ENCODE measurements at places on chromosomes 6 and 20.

GRCh38 chr6:170102038-170102437 lies 188.8 kb downstream of the DLL1 start:
- H3K4me1 ChIP-seq = no peaks in the 10 kb centered on the region
- no peak for DNase-seq

DNA sequence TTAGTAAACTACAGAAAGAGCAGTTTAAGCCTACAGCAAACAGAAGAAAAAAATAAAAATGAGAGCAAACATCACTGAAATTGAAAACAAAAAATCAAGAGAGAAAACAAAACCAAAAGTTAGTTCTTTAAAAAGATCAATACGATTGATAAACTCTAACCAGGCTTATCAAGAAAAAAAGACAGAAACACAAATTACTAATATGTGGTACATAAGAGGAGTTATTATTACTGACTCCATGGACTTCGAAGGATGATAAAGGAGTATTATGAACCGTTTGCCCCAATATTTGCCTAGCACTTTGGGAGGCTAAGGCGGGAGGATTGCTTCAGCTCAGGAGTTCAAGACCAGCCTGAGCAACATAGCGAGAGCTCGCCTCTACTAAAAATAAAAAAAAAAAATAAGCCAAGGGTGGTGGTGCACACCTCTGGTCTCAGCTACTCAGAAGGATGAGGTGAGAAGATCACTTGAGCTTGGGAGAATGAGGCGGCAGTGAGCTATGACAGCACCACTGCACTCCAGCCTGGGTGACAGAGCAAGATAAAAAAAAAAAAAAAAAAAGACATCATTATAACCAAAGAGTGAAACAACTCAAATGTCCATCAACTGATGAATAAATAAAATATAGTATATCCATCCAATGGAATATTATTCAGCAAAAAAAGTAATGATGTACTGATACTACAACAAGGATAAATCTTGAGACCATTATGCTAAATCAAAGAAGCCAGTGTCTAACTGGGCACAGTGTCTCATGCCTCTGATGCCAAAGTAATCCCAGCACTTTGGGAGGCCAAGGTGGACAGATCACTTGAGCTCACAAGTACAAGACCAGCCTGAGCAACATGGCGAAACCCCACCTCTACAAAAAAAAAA lies 12.9 kb downstream of the TRPC4AP start:
- peaks cover 19% of the 10 kb centered on the region for H3K36me3 ChIP-seq
- no peaks in the 10 kb centered on the region for H3K27me3 ChIP-seq
- DNase-seq = no peak
- H3K27ac ChIP-seq = no peak overlapping the region
- no peaks in the 10 kb centered on the region for H3K4me1 ChIP-seq

DNA sequence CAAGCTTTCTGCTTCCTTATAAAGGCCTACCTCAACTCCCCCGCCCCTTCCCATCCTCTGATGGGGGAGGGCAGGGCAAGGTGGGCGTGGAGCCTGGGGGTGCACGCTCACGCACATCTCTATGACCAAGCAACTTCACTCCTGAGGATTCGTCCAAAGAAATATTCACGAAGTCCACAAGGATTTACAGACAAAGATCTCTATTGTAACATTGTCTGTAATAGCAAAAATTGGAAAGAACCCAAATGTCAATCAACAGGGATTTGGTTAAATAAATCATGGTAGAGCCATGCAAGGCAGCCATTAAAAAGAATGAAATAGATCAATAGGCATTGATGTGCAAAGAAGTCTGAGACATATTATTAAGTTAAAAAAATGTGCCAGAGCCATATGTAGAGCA lies 130.4 kb upstream of the AFDN start:
- no peaks in the 10 kb centered on the region for H3K36me3 ChIP-seq
- peaks cover 37% of the 10 kb centered on the region for H3K4me1 ChIP-seq
- H3K27me3 ChIP-seq = no peaks in the 10 kb centered on the region
- H3K4me3 ChIP-seq = no peak overlapping the region
- no peak for DNase-seq
- H3K27ac ChIP-seq = no peak overlapping the region

DNA sequence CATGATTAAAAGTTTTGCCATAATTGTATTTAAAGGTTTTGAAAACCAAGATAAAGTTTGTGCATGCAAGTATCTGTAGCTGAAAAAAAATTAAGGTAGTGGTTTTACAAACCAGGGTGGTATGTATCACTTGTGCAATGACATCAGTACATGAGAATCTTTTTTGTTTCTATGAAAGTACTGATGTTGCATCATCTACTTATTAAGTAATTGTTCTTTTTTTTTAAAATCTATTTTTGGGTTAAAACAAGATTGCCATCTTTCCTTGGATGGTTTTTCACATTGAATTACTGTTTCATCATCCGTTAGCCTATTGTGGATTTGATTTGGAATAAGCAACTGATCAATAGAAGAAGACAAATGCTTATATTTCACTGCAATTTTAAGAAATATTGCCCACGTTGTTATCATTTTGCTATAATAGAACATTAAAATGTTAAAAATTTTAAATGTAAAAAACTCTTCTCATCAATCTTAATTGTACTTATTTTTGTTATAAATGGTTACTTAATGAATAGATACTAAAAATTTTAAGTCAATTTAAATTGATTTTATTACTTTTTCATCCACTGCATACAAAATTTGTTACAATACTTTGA lies 39.8 kb upstream of the TAGAP start:
- no peak overlapping the region for H3K27ac ChIP-seq
- DNase-seq = no peak
- no peaks in the 10 kb centered on the region for H3K27me3 ChIP-seq
- H3K4me3 ChIP-seq = no peak overlapping the region
- no peaks in the 10 kb centered on the region for H3K4me1 ChIP-seq

- no peak overlapping the region for H3K27ac ChIP-seq
- no peaks in the 10 kb centered on the region for H3K36me3 ChIP-seq
Observed at GRCh38 chr6:64220801-64221200, 585.2 kb downstream of the PHF3 start.
